A549 (cell line): ENCODE measurements at places on chromosomes 2 and 18.

GRCh38 chr2:238274152-238274865 lies 14.1 kb downstream of the PER2 start:
- no peak for DNase-seq

DNA sequence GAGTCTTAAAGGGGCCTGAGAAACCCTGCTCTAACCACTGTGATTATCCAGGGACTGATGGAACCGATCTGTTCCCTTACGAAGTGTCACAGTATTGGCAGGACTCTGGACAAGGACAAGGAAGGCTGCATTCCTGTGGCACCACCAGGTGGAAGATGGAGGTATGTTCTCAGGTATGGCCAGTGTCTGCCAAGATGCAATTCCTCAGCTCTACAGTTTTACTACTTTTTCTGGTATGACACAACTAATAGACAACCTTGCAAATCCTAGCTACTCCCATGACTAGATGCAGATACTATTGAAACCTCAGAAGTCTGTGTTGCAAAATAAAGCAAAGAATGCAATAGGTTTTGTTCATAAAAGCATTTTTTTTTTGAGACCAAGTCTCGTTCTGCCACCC lies 14.6 kb downstream of the RAB31 start:
- DNase-seq: no peak

- no peak for DNase-seq
Observed at GRCh38 chr18:59878644-59879043, 21.2 kb upstream of the PMAIP1 start.

DNA sequence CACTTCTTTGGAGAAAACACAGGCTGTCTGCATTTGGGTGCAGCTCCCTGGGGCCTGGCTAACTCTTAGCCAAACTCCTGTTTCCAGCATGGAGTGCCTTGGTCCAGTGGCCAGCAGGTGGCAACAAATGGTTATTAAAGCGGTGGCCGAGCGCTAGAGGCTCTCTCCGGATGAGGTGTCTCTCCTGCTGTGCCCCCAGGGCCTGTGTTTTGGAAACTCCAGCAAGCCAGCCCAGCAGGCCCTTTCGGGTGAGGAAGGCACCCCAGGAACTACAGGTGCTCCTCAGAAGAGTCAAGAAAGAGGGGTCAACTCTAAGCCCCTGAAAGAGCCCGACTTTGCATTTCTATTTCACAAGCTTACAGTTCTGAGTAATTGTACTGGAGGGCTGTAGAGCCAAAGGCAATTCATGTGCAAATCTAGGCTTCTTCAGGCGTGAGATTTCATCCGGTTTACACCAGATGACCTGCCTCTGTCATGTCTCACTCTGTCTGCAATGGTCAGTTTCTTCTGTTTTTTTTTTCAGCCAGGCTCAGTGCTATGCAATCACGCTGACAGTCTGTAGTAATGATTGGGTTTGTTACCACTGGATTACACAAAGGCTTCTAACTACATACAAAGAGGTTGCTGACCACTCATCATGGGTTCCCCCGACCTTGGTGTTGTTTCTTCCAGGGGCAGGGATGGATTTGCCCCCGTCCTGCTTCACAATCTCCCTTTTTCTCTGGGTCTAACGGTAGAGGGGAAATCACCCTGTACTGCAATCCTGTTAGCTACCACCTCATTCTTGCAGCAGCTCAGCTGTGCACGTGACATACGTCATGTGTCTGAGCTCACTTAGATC lies 7.6 kb upstream of the CHRNA1 start:
- peak; percentile 70 for DNase-seq

GRCh38 chr2:237883951-237884446 lies 24.6 kb downstream of the RAMP1 start:
- DNase-seq: no peak

- peak; percentile 86 for DNase-seq
Observed at GRCh38 chr2:20065885-20066602, 14.6 kb upstream of the LAPTM4A start.

- no peak for DNase-seq
Observed at GRCh38 chr18:42045346-42045745, 90.3 kb downstream of the PIK3C3 start.

DNA sequence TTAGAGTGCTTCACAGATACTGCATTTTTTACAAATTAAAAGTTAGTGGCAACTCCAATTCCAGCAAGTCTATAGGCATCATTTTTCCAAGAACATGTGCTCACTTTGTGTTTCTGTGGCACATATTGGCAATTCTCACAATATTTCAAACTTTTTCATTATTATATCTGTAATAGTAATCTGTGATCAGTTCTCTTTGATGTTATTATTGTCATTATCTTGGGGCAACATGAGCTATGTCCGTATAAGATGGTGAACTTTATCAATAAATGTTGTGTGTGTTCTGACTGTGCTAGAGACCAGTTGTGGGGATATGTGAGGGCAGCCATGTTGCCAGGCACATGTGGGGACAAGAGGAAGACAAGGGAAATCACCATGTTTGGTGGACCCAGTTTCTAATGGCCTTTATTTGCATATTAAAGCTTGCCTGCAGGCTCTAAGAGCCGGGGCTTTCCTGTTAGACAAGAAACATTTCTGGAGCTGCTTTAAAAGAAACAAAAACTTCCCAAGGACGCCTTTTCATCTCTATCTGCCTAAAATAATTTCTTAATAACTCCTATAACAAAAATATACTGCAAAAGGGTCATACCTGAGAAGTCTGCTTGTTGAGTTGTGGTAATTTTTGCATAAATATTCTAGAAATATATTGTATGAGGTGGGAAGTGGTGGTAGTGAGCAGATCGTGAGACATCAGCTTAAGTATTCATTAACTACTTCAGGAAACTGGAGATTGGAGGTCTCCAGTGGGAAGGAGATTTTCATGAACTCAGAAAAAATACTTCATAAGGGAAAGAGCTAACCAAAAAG lies 37.2 kb downstream of the KYNU start:
- DNase-seq: no peak
